ENCODE measurements at places on chromosomes 1 and 21.
A peak's percentile ranks its signal among the peaks of the same experiment; 100 is the strongest.

DNA sequence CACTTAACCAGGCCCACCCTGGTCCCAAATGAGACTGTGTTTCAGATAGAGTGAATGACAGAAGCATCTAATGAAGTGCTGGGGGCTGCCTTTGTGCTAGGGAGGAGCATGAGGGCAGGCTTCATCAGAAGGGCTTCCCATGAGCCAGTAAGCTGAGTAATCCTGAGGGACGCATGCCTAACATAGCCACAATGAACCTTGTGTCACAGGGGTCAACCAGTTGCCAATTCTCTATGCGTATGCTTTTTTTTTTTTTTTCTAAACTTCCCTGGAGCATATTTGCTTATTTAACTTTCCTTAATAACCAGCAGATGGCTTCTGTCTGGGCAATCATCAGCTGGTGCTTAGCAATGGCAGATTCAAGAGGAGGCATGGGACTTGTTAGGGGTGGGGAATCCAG lies 25.5 kb upstream of the CYP2J2 start:
- DNase-seq, result no peak

DNA sequence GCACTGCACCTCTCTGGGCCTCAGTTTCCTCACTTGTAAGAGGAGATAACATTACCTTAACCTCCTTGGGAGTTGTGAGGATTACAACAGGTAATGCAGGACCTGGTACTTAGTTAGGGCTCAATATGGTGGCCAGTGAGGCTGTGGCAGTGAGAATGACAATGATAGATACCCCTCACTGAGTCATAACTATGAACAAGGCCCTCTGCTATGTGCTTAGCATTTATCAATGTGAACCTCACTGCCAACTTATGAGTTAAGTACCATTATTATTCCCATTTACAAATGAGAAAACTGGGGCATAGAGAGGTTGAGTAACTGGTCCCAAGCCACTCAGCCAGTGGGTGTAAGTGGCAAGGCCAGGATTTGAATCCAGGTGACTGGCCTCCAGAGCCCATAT lies 64.4 kb downstream of the HMGB4 start:
- no peak for DNase-seq

DNA sequence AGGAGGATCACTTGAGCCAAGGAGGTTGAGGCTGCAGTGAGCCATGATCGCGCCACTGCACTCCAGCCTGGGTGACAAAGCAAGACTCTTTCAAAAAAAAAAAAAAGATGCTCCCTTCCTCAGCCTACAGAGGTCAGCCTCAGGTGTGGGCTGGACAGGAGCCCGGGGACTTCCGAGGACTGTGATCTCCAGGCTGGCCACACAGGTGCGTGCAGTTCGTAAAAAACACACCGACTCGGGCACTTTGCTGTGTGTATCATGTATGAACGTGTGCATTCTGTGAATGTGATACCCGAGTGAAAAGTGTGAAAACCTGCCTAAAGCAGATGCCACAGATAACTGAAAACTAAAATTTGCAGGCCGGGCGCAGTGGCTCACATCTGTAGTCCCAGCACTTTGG lies 8.4 kb upstream of the CCDC27 start:
- DNase-seq, result no peak

DNA sequence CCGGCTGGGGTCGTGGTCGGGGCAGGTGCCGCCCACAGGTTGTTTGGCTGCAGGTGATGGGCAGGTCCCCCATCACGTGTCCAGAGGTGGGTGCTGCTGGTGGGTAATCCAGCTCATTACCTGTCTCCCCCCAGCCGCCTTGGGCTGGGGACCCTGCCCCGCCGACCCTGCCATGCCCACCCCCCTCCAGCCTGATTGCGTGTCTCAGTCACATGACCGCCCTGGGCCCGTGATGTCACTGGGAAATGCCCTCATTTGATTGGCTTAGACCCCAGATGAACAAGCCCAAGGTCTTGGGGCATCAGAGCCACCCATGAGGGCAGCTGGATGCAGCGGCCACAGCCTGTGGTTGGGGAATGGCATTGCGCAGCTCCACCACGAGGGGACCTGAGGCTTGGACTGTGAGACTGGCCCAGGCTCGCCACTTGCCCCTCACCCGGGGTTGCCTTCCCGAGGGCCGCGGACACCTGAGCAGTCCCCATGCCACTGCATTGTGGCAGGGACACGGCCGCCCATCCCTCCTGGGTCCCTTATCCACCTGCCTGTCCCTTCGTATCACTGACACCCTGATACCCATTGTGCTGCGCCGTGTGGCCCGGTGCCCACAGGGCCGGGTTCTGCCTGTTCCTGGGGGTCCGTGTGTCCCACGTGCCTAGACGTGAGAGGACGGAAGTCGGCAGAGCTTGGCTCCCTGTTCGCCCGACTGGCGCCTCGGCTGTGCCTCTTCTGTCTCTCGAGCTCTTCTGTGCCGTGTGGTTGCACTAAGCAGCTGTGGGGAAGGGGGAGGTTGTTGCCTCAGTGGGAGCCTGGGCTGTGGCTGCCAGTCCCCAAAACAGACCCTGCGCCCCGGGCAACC lies 68.0 kb downstream of the FAAP20 start:
- no peak for DNase-seq

DNA sequence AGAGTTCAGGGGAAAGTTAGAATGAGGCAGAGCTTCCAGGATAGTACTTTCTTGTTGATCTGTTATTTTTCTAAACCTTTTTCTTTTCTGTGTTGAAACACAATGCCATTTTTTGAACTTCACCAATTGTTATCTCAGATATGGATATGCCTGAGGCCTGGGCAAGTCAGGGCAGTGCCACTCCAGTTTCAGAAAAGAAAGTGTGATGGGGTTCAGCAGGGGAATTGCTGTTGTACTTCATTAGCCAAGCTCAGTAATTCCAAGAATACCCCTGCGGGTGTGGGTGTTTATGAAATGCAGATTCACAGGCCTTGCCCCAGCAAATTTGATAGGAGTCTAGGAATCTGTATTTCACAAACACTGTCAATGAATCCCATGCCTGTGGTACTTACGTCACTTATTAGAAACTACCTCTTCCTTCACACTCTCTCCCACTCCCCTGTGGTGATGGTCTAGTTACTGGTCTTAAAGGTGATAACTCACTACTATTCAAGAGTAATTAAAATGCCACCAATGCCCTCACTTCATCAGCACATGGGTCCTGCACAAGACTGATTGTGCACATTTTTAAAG lies 142.3 kb downstream of the PBX1 start:
- no peak for DNase-seq

DNA sequence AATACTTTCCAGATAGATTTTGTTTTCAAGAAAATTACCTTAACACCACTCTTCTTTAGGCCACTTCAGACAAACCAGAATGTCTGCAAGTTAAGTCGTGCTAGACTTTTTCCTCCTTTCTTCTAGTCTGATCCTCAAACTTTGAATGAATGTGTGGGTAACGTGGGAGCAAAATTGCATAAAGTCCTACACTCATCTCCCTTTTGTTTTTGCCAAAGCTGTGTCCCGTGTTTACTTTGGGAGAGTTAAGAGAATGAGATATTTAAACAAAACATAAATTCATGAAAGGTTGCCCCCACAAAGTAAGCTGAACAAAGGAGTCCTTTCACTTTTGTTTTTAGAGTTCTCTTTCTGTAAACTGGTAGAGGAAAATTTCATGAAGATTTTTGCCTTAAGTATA lies 16.9 kb upstream of the VAMP3 start:
- no peak for DNase-seq

DNA sequence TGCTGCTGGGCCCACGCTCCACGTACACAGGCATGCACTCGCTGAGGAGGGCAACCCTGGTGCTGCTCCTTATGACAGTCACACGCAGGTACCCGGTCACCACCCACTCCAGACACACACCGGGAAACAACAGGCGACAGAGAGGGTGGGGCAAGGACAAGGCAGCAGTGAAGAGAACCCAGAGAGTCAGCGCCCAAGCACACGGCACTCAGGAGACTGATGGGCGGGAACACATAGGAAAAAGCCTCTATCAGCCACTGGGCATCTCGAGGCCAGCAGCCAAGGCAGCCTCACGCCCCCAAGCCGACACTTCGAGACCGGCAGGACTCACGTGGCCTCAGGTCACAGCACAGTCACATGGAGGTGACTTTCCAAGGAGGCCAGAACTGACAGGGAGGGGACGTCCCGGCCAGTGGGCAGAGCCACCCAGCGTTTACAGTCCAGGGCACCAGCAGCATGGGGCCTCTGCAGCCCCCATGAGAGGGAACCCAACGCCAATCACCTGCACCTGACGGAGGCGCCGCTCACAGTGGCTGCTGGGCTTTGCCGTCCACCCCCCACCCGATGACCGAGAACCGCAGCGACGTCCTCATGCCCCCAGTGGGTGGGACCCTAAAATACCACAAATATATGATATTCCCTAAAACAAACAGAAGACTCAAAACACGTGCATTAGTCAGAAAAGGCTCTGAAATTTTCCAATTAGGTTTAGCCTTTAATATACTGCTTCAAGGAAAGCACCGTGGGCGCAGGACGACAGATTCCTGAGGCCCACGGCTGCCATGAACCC lies 19.7 kb downstream of the PTTG1IP start:
- DNase-seq, result no peak

- no peak for DNase-seq
Measured at GRCh38 chr1:173422456-173422976, 54.6 kb upstream of the PRDX6 start.

- DNase-seq, result no peak
Measured at GRCh38 chr1:223628233-223629125, 37.0 kb downstream of the CAPN8 start.

GRCh38 chr1:161216945-161217712 lies 2.0 kb downstream of the FCER1G start:
- DNase-seq, result no peak

DNA sequence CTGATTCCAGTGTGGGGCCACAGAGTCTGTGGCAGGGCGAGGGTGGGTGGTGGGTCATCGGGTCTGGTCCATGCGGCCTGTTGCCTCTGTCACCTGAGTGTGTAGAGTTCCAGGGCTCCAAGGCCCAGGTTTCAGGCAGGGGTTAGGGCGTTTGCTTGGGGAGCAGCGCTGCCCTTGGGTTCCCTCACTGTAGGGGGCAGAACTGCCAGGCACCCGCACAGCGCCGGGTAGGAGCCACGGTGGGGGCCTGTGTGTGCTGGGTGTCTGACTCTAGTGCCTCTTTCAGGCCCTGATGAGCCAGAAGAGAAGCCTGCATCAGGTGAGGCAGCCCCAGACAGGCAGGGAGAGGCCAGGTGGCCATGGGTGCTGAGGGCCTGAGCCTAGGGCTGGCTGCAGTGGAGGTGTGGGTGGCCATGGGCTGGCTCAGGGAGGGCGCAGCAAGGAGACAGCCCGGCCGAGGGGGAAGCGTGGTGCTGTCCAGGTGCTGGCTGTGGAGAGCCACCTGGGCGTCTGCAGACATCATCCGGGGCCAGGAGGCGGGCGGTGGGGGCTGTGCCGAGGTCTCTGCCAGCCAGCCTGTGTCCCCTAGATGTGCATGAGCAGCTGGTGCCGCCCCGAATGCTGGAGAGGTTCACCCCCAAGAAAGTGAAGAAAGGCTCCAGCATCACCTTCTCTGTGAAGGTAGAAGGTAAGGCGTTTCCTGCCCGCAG lies 72.3 kb downstream of the TRIM11 start:
- DNase-seq, result no peak

- peak; percentile 58 for DNase-seq
Measured at GRCh38 chr1:107963601-107964335, 1.2 kb downstream of the VAV3 start.

GRCh38 chr1:28258628-28259251 lies 578 bp upstream of the SESN2 start:
- no peak for DNase-seq

- no peak for DNase-seq
Measured at GRCh38 chr21:46552274-46552673, 52.6 kb downstream of the S100B start.

DNA sequence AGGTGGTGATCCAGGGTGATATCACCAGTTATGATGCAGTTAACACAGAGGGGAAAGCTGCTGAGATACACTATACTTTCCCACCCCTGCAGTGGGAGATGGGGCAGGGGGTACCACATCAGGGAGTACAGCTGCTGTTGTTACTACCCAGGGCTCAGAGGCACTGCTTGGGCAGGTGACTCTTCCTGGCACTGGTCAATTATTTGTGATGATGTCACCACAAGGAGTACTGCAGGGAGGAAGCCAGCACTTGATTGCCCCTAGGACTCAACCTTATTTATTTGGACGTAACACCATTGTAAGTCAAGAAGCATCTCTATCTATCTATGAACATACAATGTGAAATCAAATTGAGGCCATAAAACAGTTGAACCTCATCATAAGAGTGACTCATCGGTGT lies 10.1 kb downstream of the IFNAR1 start:
- no peak for DNase-seq

GRCh38 chr1:175487956-175488355 lies 255.4 kb downstream of the TNR start:
- DNase-seq, result no peak

- DNase-seq, result no peak
Measured at GRCh38 chr21:14519000-14519399, 27.1 kb downstream of the SAMSN1 start.

DNA sequence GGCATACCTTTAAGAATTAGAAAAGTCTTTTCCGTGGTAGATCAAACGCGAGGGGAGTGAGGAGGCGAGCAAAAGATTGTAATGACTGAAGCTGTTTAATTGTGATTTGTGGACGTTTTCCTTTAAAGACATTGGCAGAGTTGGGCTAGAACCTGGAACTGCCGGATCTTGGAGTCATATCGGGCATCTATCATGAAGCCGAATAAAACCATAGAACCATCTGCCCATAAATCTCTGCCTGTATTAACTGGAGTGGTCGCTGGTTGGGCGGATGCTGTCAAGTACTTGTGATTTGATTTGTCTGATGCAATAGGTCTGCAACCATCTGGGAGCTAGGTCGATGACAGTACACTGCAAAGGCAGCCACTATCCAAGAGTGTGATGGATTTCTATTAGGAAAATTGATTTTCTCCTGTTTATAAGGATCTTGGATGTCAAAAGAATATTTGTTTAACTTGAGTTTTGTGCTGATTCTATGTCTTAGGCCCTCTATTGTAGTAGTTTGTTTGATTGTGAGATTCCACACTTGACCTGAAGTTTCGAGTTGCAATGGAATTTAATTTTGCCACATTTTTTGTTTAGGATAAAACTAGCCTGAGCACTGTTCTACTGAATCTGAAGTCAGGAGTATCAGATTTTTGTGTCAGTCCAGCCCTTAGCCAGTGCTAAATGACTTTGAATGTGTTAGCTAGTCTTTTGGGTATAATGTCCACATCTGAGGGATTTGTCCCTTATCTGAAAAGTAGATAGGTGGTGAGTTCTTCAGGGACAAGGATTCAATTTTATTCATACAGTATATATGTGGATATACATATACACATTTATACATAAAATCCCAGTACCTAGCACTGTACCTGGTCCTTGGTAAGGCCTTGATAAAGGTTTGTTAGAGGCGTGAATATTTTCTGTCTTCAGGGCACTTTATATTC lies 1.2 kb downstream of the SARS1 start:
- peak; percentile 47 for DNase-seq

DNA sequence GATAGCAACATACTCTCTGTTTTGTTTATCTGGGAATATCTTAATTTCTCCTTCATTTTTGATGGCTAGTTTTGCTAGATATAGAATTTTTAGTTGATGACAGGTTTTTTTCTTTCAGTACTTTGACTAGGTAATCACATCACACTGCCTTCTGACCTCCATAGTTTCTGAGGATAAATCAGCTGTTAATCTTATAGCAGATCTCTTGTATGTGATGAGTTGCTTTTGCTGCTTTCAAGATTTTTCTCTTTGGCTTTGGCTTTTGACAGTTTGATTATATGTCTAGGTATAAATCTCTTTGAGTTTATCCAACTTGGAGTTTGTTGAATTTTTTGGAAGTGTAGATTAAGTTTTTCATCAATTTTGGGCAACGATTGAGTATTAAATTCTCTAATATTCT lies 142.6 kb downstream of the ZNF644 start:
- DNase-seq, result no peak

Data from CD4-positive, alpha-beta memory T cell (primary cell).